ENCODE measurements at places on chromosomes 12 and 14.

- no peak for DNase-seq
Measured at GRCh38 chr12:1760566-1761382, 59.6 kb upstream of the LRTM2 start.

DNA sequence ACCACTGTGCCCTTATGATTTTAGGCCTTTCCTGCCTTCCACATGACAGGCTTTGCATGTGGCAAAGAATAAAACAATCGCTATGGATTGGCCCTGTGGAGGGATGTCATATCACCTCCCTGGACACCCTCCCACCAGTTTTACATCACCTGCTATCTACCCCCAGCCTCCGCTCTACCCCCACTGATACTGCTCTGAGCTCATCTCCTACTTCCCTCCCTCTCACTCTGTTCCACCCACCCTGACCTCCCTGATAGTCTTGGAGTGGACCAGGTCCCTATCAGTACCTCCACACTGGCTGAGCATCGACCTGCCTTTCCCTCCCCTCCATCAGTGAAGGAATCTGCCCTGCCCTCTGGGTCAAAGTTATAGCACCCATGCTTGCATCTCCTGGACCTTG is 91.8 kb upstream of the FOXN3 start:
- DNase-seq: no peak

DNA sequence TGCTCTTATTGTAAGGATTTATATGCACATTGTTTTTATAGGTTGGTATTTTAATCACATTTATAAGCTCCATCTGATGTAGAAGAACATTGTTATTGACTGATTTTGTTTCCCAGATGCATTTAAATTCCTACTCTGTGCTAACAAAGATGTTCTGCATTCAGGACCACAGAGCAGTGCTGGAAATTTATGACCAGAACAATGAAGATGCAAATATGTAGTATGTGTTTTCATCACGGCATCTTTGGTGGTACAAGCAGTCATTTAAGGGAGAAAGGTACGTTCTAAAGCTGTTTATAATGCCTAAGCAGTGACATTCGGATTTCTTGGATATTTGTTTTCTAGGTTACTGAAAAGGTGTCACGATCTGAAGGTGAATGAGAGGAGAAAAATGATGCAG is 66.5 kb downstream of the TRIM9 start:
- no peak for DNase-seq

DNA sequence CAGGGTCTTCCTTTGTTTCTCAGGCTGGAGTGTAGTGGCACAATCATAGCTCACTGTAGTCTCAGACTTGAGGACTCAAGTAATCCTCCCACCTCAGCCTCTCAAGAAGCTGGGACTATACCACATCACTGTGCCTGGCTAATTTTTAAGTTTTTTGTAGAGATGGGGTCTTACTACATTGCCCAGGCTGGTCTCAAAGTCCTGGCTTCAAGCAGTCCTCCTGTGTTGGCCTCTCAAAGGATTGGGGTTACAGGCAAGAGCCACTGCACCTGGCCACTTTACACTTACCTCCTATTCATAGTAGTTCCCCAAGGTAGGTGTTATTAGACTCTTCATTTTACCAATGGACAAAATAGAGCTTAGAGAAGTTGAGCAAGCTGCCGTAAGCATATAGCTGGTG is 29.2 kb downstream of the STYX start:
- DNase-seq: no peak

GRCh38 chr14:103593577-103593976 is 30.8 kb downstream of the COA8 start:
- DNase-seq: no peak

GRCh38 chr12:12533238-12533829 is 29.3 kb downstream of the DUSP16 start:
- DNase-seq: peak; percentile 56

- DNase-seq: no peak
Measured at GRCh38 chr14:76245097-76245496, 93.4 kb downstream of the GPATCH2L start.

DNA sequence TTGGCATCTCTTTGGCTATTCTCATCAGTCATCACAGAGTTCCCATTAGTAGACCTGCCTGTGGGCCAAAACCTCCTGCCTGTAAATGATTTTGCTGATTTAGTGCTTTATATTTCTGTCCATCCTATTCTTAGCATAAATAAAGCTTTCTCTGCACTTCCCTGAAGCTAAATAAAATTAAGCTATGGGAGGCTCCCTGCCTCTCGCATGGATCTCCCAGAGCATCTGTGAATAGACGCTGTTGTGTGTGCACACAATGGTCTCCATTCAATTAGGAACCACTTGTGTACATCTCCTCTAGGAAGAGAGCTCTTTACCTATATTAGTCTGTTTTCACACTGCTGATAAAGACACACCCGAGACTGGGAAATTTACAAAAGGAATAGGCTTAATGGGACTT is 80.4 kb downstream of the PPFIBP1 start:
- no peak for DNase-seq

DNA sequence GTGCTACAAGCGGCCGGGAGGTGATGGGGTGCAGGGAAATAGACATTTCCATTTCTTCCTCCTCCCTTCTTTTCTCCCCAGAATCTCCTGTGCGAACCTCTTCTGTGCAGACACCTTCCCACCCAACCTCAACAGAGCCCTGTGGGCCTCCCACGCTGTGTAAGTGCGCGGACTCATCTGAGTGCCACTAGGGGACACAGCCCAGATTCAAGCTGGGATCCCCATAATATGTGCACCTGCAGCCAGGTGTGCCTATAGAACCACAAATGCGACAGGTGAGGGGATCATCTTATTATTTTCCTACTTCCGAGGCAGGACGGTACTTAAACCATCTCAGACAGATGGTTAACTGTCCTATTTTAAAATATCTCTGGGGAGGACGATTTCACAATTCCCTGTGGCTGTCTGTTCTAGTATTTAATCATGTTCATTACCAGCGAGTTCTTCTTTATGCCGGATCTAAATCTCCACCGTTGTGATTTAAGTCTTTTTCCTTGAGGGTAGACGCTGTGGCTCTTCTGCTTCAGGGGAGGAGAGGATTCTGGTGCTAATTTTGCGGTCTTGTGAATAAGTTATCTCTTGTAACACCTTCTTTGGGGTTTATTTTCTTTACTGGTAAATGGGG is 17.2 kb upstream of the CACNA1C start:
- no peak for DNase-seq

GRCh38 chr14:61695695-61696527 is 598 bp downstream of the HIF1A start:
- DNase-seq: peak; percentile 59

DNA sequence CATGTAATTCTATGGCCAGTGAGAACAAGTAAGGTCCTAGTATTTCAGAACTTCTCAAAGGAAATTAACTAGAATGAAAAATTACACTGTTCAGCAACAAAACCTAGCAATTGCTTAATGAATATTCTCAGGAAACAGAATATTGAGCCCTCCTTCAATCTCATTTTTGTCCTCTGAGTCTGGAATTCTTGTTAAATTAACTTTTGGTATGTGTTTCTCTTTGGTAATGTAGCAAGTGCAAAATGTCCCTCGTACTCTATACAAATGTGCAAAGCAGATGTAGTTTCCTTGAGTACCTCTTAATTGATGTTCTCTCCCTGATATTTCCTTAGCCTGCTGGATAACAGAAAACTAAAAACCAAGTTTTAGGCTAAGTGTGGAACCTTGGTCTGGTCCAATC is 190.8 kb upstream of the CNOT2 start:
- no peak for DNase-seq

- no peak for DNase-seq
Measured at GRCh38 chr12:10867381-10867780, 16.7 kb downstream of the PRH1 start.

- no peak for DNase-seq
Measured at GRCh38 chr14:93091666-93092065, 24.1 kb downstream of the ITPK1 start.

- no peak for DNase-seq
Measured at GRCh38 chr12:75870878-75871277, 160.7 kb downstream of the PHLDA1 start.

DNA sequence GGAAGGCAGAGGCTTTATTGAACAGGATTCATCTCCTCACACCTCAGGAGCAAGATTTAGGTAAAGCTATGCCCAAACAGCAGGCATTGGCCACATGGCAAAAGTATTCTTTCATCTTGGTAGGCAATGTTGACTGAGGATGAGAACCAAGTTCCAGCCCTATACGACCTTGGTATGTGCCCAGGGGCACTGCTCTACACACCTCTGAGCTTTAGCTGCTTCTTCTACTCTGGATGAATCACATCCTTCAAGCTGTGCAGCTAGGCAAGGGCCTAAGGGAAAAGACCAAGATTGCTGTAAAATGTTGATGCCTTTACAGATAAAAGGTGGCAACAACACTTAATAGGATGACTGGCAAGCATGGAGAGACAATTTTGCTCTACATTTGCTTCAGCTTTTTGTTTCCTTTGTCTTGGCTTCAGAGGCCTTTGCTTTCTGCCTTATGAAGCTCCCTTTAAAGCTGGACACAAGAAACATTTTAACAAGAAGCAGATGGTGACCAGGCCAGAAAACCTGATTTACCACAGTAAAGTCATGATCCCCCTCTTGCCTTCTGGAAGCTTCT is 183.3 kb upstream of the KITLG start:
- DNase-seq: no peak

DNA sequence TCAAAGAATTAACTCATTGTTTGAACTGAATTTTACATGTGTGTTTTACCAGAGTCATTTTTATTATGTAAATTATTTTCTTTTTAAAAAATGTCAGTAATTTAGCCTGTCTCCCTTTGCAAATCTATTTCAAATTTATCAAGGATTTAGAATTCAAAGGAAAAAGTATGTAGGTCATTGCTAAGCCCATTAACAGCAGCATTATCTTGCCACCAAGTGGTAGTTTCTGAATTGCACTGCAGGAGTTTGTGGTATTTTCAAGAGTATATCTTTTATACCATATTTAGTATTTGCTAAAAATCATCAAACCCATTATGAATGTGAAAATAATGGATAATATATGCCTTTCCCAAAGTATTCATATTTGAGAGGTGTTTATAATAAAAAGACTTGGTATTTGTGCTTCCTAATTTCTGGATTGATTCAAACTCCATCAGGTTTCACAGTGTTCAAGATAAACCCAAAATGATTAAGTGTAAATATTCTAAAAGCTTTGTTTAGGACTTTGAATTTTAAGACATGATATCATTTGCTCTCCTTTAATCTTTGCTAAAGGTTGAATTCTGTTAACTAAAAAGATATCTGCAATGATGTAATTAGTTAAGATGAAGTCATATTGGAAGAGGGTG is 711.4 kb downstream of the FSCB start:
- no peak for DNase-seq

DNA sequence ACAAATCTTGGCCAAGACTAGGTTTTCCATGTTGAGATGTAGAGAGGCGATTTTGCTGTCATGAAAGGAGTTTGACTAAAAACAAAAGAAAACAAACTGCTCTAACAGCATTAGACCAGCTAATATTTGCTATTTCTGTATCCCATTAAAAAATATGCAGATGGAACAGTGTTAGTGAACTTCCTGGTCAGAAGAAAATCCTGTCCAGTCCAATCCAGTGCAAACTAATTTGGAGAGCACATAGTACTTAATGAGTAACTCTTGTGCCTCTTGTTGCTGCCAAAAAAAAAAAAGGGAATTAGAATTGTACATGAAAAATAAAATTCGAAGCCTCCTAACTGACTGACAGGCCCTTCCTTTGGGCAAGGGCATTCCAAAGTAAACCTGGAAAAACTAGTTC is 298.8 kb downstream of the ETNK1 start:
- no peak for DNase-seq

All from mucosa of gallbladder (tissue), 1 donor.